ENCODE measurements at places on chromosomes 4 and X. TPM values are rescaled to one million over a fixed set of nuclear protein-coding genes. Genes with fewer than 3 reads are reported as not detected.

The MAGEA8 gene
- total RNA-seq = not detected

The PDHA2 gene
- total RNA-seq = not detected

The SMIM31 gene
- not detected for total RNA-seq

The HS3ST1 gene
- total RNA-seq = 2.5 TPM

The PLP1 gene
- total RNA-seq = not detected

The ERVMER34-1 gene
- not detected for total RNA-seq

Data from fibroblast of the aortic adventitia (primary cell).